ENCODE measurements at places on chromosomes 3 and 15.

DNA sequence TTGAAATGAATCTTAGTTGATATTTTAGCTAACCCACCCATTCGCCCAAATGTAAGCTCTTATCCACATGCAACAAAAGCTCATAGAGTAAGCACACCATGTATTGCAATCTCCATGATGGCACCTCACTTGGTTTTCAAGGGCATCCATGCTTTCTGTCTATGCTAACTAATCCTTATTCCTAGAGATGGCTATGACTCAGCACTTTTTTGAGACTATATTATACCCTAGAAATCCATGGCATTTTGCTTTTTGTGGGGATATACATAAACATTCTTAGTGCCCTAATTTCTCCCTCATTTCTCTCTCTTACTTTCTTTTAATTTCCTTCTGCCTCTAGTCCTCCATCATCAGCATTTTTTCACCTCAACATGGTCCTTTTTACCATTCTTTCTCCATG lies 168.5 kb upstream of the STT3B start:
- no peak for DNase-seq

GRCh38 chr15:91407269-91407889 lies 307.3 kb downstream of the SV2B start:
- no peak for DNase-seq

DNA sequence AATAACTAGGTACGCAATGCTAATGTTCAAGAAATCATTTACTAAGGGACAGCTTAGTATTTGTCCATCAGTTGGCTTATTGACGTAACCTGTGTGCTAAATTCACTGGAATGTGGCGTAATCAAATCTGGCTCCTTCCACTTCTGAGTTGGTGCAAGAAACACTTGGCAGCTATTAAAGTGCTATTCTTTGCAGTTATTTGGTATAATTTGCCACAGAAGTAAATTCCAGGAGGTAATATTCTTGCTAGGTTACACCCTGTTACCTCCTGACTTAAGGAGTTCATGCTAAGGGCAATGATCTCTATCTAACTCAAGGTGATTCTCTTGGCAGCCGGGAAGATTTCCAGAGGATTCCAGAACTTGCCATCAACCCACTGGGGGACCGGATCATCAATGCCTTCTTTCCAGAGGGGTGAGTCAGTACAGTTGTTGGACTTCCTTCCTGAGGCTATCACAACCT lies 25.5 kb downstream of the CHP1 start:
- no peak for DNase-seq

DNA sequence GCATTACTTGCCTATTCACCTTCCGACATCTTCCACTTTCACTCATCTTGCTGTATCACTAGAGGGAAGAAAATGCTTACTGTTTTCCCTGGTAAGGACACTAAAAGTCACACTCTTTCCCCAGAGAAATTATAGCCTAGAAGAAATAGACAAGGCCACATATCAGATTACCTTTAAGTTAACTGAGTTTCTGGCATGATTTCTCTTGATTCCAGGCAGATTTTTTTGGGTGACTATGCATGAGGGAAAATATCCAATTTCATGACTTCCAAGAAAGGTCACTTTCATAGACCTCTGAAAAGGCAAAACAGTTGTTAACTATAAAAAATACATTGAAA lies 30.3 kb downstream of the TCF12 start:
- DNase-seq = no peak

GRCh38 chr3:124504332-124505059 lies 225.8 kb upstream of the UMPS start:
- no peak for DNase-seq

- DNase-seq = no peak
Observed at GRCh38 chr15:39944726-39945125, 10.8 kb downstream of the EIF2AK4 start.

- no peak for DNase-seq
Observed at GRCh38 chr3:121651684-121652083, 9.0 kb downstream of the HCLS1 start.

DNA sequence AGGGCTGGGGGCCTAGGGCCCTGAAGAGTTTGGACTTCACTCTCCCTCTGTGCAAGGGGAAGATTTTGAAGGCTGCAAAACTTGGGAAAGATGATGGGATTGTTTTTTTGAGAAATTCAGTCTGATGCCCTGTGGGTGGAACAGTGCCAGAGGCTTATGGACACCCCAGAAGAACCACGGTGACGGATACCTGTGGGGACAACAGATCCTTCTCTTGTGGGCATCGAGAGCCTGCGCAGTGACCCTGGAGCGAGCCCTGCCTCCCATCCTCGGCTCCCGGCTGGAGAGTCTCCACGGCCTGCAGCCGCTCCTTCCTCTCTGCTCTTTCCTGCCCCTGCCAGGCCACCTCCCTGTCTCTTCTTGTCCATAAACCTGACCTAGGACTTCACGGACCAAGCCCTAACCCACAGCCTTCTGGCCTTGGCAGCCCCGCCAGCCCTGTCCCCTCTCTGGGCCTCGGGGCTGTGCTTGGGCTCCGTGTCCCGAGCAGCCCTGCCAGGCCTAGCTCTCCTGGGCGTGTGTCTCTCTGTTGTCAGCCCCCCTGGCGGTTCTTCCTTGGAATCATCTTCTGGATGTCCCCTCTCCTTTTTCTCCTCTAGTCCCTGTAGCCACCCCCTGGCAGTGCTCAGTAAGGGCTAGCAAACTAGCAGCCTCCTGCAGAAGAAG lies 98.4 kb downstream of the VGLL4 start:
- no peak for DNase-seq

DNA sequence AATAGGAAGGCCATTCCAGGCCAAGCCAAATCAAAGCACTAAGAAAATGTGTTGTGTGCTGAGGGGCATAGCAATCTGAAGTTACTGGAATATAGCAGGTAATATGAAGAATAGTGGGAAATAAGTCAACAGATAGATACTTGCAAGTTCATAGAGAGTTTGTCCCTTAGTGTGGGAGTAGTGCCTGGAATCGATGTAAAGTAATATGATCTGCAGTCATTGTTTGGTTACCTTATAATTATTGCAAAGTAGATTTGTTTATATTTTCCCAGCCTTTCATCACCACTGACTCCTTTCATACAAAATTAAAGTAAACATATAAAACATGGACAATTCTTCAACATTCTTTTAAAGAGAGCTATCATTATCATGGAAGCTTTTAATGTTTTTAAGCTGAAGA lies 420.9 kb upstream of the NECTIN3 start:
- DNase-seq = no peak

Data from stimulated activated CD8-positive, alpha-beta memory T cell treated with anti-CD3 and anti-CD28 coated beads, Interleukin-2, amount 100 ng/mL, for 1 hour (primary cell).